ENCODE measurements at places on chromosomes 3 and 15. TPM values are rescaled to one million over a fixed set of nuclear protein-coding genes. Genes with fewer than 3 reads are reported as not detected.

IMPG2 gene
- 0.50 TPM for polyA plus RNA-seq

DNA sequence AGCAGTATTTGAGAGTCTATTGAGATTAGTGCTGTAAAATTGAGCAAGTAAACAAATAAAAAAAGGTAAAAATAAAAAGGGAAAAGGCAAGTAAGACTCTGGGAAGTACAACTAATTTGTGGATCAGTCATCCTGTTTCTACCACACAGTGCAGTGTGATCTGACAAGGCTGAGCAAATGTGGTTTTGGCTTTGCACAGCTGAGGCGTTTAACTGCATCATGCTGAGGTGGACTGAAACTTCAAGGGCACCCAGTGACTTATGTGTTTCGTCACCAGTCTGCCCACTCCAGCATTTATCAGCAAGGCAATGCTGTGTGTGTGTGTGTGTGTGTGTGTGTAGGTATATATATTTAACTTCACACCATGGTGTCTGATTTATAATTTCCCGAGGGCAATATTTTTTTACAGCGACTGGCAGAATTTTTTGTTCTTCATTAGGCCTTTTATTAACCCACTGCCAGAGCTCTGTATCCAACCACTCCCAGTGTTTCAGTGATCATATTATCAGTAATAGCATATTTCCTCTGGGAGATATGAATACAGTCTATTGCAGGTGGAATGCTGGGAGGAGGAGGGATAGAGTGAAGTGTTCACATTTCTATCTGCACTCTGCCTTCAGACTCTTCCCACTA, 131.5 kb upstream of the SATB1 start:
- no peak for DNase-seq

- DNase-seq: peak; percentile 60
Observed at GRCh38 chr3:177195242-177195991, 1.9 kb downstream of the TBL1XR1 start.

DNA sequence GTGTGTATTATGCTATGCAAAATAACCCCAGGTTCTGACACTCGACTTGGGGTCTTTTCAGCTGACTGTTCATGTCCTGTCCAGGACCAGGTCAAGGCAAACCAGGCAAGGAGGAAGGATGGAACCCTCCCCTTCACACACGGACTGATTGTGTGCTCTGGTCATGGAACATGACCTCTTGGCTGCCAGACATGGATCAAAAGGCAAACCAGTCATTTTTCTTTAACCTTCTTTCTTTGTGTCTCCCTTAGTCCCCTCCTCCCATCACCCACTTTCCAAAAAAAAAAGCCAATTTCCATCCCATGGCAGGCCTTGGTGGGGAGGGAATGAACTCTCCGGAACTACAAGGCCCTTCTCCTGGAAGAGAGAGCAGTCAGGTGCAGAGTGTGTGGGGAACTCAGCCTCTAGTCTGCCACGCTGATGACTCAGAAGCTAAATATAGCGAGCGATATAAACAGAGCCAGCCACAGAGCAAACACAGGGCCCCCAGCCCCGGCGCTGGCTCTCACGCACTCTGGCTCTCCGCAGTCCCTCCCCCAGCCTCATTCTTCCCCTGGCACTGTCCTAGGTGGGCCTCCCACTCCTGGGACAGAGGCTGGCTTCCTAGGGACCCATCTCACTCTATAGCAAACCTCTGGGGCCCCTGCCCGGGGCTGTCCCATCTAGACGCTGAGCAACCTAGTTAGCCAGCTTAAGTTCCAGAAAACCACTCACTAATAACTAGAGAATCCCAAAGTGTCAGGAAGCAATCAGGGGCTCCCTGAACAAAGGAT, 10.0 kb downstream of the BMF start:
- DNase-seq: no peak

DNA sequence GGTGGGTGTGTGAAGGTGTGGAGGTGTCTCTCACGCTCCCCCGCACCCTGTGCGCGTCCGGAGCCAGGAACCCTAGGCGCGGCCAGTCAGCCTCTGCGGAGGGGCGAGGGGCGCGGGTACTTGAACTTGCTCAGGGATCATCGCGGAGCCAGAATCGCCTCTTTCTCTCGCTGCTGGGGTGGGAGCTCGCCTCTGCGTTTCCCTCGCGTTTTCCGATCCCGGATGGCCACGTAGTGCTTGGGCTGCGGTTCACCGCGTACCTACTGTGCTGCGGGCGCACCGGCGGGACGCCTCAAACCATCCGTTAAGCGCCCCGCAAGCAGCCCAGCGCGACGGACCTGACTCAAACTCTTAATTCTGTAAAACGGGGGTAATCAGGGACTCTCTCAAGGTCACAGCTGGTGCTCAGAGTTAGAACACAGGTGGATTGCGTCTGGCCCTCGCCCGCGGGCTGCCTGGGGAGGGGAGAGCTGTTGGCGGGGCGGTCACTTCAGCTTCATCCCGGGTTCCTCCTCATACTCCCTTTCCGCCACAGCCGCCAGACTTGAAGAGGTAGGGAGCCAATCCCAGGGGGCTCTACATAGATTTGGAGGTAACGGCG, 686 bp downstream of the MYRIP start:
- DNase-seq: no peak

DNA sequence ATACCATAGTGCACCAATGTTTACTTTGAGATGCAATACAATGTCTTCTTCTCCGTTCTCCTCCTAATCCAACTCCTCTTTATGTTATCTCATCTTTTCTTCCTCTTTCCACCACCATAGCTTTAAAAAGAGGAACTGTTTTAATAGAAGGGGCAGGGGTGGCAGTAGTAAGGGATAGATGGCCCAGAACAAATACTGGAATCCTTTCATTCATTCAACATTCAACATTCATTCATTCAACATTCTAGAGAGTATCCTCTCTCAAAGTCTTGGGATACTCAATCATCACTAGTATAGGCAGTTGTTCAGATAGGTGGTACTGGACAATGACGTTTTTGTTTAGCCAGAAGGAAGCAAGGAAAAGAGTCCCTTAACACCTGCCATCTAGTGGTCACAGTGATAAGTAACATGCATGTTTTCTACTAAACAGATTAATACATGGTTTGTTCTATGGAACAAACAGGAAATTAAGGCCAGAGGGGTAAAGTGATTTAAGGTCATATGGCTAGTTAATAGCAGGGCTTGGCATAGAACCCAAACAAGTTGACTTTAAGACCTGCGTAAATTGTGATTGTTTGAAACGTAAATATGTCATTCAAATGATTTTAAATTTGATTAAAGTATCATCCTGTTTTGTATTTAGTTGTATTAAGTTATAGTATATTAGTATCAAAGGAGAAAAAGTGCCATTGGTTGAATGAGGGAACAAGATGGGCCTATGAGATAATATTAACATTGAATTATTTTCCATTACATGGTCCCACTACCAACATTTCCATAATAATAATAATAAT, 26.9 kb upstream of the EHHADH start:
- DNase-seq: peak; percentile 19

DNA sequence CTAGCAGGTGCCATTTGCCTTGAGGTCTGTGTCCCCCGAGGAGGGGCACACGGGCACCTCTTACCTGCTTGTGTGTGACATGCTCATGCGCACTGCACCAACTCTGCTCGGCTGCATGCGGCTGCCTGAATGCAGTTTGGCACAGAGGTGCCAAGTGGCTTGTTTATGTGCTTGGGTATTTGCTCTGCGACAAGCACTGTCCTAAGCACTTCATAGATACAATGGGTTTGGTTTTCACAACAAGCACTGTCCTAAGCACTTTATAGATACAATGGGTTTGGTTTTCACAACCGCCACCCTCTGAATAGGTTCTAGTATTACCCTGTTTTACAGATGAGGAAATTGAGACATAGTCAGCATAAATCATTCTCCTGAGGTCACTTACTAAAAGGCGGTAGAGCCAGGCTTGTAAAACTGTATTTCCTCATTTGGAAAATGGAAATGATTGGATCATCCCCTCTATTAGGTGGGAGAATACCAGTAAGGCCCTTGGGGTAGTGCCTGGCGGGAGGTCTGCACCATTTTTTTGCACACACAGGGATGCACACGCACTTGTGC, 487 bp downstream of the ITIH4 start:
- no peak for DNase-seq

SEMA5B gene
- polyA plus RNA-seq: 26.2 TPM

ZNF502 gene
- polyA plus RNA-seq: 13.4 TPM

DNA sequence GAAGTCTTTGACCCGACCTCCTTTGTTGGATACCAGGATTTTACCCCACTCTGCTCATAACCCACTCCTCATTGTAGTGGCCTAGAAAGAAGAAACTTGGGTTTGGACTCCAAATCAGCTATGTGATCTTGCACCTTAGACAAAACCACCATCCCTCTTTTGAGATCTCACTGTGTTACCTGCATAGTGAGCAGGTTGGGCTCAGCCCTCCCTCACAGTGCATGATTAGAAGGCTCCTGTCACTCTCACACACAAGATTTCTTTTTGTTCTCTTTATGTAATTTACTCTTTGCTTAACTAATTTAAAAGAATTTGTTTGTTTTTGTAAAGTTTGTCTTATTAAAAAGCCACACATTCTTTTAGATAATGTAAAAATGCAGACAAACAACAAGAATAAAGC, 587.8 kb downstream of the MECOM start:
- no peak for DNase-seq

DNA sequence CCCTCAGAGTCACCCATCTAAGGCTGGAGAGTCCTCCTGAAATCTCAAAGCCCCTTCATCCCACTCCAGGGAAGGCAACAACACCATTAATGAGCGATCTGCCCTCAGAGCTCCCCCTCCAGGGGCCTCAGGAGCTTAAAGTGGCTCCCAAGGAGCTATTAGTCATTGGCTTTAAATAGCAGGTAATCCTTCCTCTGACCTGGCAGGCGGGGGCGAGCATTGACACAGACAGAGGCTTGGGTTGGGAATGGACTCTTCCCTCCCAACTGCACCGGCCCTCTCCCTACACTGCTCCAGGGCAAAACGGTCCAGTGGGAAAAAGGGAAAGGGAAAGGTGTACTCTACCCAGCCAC, 1.4 kb downstream of the MFGE8 start:
- no peak for DNase-seq

- DNase-seq: no peak
Observed at GRCh38 chr3:50190936-50191660, at the start of gene GNAT1. GNAT1 (plus strand) TSS chr3:50191610; CDS start chr3:50191726, 116 bp downstream.

DNA sequence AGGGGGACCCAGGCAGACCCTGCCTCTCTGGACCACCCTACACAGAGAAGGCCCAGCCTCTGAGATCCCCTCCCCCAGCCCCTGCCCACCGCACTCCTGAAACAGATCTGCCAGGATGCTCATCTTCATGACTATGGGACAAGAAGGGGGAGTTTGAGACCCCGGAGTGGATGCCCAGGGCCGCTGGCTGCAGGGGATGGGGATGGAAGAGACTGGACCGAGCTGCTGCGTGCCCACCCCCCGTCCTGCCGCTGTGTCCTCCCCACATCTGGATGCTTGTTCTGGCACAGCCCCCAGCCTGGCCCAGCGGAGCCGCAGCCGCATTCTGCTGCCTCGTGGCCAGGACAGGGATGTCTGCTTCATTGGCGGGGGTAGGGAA, 30.3 kb upstream of the SEMA3F start:
- no peak for DNase-seq

DNA sequence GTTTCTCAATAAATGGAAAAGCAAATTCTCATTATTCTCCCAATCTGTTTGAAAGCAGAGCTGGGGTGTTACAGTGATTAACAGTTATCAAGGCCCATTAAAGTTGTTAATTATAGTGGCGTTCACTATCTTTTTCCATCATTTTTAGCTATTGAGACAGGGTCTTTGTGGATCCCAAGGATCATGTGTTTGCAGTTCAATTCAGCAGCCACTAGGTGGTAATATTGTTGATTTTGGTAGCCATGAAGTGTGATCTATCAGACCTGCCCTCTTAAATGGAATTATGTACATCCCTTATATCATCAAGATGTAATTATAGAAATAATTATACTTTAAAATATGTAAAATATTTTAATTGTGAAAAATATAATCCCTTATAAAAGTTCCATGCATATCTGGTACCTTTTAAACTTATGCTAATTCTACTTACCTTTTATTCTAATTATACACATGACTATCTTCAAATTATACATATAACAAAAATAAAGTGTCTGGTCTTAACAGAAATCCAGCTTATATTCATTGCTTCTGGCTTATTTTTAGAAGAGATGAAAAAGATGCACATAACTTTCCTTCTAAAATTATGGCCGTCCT, 126.4 kb downstream of the GREM1 start:
- no peak for DNase-seq

DNA sequence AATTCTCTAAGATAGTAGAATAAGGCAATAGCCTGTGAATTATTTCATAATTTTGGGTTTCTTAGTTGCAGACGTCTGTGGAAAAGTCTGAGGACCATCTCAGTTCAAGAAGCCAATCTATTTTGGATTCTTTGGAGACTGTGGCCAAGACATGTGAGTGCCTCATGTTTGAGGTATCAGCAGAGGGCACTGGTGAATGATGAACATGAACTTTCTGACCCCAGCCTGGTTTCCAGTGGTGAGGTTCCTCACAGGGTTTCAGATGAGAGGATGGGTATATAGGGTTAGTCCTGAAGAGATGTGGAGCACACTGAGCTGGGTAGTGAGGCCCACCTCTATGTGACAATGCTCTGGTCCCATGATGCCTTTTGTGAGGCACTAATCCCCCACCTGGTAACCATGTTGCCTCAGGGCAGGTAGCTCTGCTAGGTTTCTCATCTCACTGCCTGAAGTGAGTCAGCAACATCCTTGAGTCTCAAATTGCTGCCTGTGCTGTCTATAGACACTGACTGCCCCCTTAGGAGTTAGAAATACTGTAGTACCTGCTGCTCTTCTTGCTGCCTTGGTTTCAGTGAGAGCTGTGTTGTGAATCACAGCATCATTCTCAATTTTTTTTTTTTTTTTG, 32.3 kb downstream of the C3orf62 start:
- DNase-seq: no peak

ISLR2 gene
- polyA plus RNA-seq: 0.63 TPM

- DNase-seq: no peak
Observed at GRCh38 chr15:62752657-62753517, 289.7 kb upstream of the TPM1 start.

- DNase-seq: no peak
Observed at GRCh38 chr15:31127596-31128261, 26.2 kb upstream of the TRPM1 start.

DNA sequence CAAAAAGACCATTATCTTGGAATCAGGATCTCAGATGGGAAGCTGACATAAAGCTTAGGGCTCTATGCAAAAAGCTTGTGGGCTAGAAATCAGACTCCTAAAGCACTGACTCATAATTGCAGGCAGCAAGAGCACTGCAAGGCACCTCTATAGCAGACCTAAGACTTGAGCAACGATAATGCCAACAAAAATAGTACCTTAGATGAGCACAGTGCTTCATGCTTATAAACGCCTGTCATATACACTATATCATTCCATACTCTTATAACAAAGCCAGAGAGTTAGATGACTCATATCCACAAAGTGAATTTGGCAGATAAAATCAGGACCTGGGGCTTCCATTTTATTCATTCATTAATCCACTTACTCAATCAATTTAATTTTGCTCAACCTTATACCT, 560.8 kb downstream of the MCTP2 start:
- no peak for DNase-seq

- DNase-seq: no peak
Observed at GRCh38 chr3:88589138-88589537, 439.4 kb downstream of the C3orf38 start.

GRCh38 chr15:60395276-60396011, 2.3 kb downstream of the ANXA2 start:
- no peak for DNase-seq

DUSP7 gene
- polyA plus RNA-seq: 20.0 TPM

GRCh38 chr15:80449825-80450224, 45.6 kb downstream of the ARNT2 start:
- no peak for DNase-seq

CNTN6 gene
- 2.6 TPM for polyA plus RNA-seq

Data from right renal pelvis (tissue), 4 donors.